ENCODE measurements at places on chromosomes 12 and 14.

- DNase-seq, result no peak
Measured at GRCh38 chr12:58189893-58190292, 248.5 kb downstream of the ATP23 start.

DNA sequence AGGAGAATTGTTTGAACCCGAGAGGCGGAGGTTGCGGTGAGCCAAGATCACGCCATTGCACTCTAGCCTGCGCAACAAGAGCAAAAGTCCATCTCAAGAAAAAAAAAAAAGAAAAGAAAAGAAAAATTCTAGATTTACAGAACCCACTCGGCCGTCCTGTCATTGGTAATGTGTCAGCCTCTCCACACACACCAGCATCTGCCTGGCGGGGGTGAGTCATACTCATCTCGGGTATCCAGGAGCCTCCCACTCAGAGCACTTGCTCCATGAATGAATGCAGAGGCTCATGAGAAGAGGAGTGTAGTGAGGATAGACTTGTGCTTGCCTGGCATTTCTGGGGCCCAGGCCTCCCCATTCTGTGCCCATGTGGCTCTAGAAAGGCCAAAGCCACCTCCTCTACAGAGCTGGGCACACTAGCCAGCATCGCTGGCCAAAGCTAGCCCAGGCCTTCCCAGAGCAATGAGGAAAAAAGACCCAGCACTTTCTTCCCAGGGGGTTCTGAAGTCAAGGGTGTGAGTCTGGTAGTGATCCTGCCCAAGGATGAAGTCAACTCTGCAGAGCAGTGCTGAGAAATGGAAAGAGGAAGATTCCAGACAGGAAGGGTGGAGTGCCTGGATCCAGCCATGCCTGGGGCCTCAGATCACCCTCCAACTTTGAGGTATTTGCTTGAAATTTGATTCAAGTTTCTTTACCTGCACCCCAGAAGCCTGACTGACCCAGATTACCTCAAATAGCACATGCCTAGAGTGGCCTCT lies 31.2 kb upstream of the KLC1 start:
- DNase-seq, result no peak

DNA sequence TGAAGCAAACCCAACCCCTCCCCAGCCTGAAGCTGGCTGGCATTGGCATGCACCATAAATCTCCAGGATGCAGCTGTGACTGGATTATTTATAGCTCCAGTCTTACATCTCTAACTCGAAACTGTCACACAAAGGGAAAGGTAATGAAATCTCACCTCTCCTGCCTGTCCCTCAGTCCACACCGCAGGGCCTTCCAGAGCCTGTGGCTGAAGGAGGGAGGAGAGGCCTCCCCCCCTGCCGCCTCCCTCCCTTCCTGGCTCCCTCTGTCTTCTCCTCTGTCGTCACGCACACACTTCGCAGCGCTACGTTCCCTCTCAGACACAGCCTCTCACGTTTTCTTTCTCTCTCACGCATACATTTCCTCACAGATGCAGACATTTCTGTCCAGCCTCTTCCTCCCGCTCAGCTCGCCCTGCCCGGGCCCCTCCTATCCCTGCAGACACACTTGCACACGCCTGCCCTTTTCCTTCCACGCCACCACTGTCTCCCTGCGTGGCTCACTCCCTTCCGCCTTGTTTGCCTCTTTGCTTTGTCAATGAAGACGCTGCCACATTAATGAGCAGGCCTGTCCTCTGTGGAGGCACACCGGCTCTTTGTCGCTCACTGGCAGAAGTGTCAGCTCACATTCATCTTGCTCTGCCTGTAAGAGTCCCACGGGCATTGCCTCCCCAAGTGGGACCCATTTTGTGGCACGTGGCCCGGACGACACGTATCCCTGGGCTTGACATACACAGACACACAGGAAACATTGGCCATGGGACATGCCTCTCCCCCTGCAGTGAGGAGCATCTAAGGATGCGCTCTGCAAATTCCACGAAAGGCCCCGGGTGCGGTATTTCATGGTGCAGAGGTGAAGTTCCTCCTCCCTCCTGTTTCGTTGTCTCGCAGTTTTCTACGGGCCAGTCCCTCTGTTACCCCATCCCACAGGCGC lies 27.9 kb downstream of the IRF2BPL start:
- no peak for DNase-seq

DNA sequence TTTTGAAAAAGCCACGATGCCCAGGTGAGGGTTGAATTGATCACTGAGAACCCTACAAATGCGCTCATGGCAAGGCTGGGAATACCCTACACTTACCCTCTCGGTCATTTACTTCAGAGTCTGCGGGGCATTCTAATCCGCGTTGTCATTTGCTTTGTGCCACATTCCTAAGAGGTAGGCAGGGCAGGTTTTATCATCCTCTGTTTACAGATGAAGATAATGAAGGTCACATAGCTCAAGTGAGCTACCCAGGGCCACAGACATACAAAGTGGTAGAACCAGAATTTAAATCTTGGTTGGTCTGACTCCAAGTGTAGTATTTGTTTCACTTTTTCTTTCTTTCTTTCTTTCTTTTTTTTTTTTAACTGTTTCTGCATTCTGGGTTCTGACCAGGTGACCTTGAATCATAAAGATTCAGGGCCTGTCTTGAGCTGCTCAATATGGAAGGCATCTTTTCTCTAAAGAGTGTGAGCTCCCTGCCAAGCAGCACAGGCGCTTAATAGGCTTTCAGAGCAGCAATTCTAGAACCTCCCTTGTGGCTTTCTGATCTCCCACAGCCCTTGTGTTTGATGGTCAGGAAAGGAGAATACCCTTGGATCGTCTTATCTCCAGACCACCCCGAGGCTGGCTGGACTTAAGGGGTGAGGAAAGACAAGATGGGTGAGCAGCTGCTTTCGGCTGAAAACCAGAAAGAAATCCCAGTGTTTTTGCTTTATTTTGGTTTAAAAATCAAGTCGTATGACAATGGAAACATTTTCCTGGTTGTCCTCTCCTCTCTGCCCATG lies 662 bp upstream of the BATF start:
- DNase-seq, result no peak

GRCh38 chr14:53875324-53875897 lies 81.2 kb downstream of the BMP4 start:
- DNase-seq, result no peak

DNA sequence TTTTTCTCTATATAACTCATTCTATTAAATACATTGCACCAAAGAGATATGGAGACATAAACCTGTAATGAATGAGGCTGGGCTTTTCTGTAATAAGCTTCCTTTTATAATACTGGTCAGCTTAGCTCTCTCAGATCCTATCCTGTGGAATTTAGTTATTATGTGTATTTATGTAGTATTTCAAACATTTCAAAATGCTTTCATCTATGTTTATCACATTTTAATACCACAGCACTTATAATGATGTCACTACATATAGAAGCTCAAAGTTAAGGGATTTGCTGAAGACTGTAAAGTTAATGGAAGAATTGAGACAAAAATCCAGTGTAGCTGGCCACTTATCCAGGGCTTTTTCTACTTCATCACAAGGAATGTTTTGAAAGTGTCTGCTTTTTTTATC lies 11.4 kb downstream of the ANG start:
- no peak for DNase-seq

DNA sequence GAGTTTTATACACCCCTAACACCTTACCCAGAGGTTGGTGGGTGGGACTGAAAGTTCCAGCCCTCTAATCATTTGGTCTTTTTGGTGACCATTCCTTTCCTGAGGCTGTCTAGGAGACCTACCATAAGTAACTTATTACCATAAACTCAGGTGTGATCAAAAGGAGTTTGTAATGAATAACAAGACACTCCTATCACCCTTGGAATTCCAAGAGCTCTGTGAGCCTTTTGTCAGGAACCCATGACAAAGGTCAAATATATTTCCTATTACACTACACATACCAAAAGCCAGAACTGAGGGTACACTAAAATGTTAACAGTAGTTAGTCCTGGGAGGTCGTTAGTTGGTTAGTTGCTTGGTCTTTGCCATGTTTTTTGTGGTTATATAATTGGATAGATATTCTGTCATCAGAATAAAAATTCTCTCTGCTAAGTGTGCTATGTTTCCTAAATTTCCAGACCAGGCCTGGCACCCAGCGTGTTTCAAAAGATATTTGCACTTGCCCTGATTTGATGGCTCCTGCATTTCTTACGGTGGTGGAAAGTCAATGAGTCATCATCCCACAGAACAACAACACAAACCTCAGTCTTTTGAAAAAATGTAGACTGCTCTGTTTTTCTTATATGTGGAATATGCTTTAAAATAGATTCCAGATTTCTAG lies 27.0 kb upstream of the AKAP5 start:
- DNase-seq, result peak; percentile 19

DNA sequence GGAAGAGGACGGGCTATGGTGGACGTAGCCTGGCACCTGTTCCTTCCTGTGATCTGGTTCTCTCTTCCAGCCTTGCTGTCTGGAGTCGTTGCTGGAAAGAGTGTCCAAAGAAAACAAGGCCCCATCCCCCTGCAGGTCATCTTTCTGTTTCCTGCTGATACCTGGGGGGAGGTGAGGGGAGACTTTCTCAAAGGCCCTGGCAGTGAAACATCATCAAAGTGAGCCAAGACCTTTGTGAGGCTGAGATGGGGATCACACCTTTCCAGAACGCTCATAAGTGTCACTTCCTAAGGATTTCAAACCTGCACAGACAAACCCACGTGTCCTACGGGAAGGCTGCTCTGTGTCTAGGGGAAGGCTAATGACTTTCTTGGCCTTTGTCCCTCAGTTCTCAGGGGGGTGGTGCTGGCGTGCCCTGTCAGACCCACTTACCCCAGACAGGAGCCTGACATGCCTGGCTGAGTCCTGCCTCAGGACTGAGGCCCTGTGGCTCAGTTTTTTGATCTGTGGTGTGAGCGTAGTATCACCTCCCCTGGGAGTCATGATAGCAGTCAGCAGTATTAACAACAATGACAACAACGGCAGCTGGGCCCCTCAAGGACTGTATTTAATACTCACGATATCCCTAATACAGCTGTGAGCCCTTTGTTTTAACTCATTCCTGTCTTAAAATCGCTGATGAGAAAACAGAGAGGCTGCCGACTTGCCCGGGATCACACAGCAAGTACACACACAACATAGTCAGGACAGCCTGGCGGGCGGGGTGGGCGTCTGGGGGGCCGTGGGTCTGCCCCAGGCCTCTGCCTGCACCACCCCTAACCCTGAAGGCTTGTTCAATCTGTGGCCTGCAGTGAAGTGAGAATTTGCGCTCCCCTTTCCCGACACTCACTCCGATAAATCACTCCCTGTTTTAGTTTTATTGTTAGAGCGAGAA lies 235.2 kb downstream of the SLC41A2 start:
- no peak for DNase-seq

Measured in CD4-positive, alpha-beta T cell treated with Interleukin-15 for 4 hours (primary cell).